ENCODE measurements at places on chromosomes 1 and 21.

DNA sequence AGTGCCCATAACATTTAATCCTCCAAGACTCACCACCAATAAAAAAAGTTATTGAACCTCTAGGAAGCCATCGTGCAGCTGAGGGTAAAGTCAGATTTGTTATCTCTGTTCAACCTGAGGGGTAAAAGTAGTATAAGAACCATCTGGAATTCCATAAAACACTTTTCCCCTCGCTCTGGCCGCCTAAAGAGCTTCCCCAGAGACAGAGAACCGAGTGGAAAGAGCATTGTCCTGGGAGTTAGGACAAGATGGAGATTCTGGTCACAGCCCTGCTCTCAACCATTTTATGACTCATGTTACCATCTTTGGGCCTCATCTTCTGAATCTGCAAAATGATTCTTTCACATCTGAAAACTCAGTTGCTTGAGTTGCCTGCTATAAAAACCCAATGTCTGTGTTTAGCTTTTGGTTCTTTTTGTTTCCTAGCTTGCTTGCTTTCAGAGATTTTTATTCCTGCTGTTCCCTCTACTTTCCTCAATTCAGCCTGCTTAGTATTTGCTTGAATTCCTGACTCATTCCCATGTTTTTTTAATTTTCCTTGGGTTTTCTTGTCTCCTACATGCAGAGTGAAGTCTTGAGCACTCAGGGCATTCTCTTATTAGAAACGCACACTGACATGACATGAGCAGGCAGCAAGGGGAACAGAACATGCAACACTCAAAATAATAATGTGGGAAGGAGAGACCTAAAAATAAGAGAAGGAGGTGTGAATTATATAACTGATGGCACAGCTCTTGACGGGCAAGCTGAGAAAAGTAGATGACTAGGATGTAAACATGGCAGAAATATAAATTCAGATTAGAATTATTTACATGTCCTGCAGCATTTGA, 1.7 kb downstream of the EPHX4 start:
- no peak for DNase-seq

- DNase-seq: no peak
Observed at GRCh38 chr1:206735553-206736031, 35.0 kb upstream of the IL19 start.

- DNase-seq: peak; percentile 91
Observed at GRCh38 chr1:166166698-166167571, at the start of gene FAM78B. Gene FAM78B, minus strand, starts transcription at chr1:166167001. Its CDS starts 753 bp downstream, at chr1:166166248.

DNA sequence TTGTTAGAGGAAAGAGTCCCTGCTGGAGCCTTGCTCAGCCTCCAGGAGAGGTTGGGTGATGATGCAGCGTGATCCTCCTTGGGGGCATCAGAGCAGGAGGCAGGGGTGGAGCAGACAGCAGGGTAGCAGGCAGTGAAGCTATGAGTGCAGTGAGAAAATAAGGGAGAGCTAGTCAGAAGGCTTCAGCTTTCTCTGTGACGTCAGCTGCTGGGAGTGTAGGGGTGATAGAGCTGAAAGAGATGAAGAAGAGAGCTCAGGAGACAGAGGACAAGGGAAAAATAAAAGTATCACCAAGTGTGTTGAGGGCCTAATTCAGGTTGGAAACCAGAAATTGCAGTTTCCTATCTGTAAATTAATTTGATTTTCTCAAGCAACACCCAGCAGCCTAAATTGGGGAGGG, 2.2 kb upstream of the ADAM30 start:
- no peak for DNase-seq

GRCh38 chr1:113666126-113666525, 93.2 kb downstream of the PHTF1 start:
- DNase-seq: no peak

DNA sequence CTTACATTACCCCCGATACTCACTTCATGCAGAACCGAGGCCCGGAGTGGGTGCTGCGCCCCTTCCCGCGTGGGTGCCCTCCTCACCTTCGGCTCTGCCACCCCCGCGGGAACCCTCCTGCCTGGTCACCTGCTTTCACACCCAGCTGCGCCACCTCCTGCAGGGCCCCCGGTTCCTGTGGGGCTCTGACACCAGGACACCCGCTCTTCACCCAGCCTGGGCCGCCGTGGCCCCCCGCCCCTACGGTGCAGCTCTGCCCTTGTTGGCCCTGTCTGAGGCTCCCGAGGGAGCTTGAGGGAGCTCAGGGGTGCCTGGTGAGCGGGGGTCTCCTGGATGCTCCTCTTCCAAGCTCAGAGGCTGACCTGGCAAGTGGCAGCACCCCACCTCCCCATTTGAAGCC, 19.0 kb downstream of the RRP1 start:
- no peak for DNase-seq

- DNase-seq: no peak
Observed at GRCh38 chr1:214445199-214445598, 106.2 kb downstream of the PTPN14 start.

GRCh38 chr1:237799762-237800474, 90.8 kb downstream of the ZP4 start:
- DNase-seq: peak; percentile 79

DNA sequence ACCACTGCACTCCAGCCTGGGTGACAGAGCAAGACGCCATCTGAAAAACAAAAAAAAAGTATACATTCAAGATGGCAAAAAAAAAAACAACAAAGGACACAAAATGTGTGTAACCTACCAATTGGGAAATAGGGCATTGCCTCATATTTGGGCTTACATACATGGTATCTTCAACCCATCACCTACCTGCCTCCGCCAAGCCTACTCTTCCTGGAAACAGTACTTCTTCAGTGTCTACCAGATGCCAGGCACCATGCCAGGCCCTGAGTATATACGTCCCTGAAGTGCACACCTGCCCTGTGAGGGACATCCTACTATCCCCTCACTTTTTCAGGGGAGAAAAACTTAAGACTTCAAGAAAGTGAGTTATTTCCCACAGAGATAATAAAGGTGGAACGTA, 160.2 kb downstream of the TOMM20 start:
- DNase-seq: no peak

- DNase-seq: no peak
Observed at GRCh38 chr1:202687798-202688197, 22.5 kb downstream of the SYT2 start.

DNA sequence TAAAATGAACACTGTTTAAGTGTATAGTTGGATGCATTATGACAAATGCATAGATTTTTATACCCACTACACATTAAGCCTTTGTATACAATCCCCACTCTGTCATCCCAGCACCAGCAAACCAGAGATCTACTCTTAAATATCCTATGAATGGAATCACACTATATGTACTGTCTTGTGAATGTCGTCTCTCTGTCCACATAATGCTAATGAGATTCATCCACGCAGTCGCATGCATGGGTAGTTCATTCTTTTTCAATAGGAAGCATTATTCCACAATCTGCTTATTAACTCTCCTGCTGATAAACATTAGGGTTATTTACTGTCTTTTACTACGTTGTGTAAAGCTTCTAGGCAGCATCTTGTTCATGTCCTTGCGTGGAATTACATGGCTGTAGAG, 892.3 kb downstream of the LTN1 start:
- no peak for DNase-seq

DNA sequence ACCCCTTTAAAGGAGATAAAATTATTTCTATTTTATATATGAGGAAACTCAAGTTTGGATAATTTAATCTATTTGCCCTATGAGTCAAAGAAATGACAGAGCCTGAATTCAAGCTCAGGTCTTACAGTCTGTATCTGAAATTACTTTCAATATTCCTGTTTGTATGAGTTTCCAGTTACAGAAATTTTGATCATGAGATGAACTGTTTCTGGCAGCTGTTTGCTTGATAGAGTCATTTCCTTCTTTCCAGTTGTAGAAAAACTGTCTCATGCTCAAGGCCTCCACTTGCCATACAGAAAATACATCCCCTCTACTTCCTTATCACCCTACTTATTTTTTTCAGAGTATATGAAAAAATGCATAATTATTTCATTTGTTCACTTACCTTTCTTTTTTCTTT, 87.6 kb downstream of the PTPRC start:
- DNase-seq: no peak

DNA sequence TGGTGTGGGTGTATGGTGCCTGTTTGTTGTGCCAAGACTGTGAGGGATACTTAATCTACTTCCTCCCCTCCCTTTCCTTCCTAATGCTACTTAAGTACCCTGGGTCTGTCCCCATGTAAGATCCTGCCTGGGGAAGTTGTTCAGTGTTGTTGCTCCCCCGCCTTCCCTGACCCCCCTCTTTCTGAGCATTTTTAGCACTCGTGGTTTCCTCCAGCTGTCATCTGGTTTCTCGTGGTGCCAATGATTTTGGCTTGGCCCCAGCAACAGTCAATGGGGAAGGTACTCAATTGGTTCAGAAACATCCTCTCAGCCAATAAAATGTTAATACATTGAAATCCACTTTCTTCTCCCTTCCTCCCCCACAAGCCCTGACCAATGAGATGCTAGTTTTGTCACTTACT, 8.0 kb upstream of the B4GALT3 start:
- DNase-seq: no peak

DNA sequence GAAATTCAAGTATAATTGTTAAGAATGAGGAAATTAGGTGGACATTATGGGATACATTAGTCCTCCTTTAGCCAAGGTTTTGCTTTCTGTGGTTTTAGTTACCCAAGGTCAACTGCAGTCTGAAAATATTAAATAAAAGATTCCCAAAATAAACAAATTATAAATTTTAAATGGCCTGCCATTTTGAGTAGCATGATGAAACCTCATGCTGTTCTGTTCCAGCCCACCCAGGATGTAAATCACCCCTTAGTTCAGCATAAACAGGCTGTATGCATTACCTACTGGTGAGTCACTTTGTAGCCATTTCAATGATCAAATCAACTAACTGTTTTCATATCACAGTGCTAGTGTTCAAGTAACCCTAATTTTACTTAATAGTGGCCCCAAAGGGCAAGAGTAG, 132.5 kb upstream of the LYPLAL1 start:
- no peak for DNase-seq

DNA sequence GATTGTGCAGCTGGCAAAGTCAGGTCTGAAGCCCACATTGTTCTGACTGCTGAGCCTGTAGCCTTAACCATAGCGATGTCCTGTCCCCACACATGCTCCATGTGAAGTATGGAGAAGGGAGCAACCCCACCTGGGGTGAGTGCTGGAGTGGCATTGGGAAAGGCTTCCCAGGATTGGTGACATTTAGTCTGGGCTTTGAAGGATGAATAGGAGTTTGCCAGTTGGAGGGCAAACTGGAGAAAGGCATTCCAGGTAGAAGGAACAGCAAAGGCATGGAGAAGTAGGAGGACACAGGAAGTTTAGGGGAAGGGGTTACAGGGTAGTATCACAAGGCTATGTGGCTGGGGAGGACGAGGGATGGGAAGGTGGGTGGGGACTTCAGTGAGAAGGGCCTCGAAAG, 7.3 kb upstream of the LDLRAP1 start:
- DNase-seq: no peak

GRCh38 chr21:43842742-43843141, 22.3 kb upstream of the AGPAT3 start:
- DNase-seq: no peak

DNA sequence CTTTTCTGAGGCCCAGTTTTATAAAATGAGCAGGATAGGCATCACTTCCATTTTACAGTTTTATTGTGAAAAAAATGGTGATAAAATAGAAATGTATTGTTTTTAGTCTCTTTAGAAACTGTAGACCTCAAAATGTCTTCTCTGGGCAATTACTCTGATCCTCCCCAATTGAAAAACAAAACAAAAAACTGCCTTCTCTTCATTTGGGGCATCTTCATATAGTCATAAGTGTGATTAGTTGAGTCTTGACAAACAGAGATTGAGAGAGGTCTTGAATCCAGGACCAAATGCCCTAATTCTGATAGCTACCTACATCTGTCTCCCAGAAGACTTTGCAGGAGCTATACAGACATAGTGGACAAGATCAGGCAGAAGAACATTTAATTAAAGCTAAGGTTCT, 62.9 kb downstream of the LRRC8C start:
- no peak for DNase-seq

DNA sequence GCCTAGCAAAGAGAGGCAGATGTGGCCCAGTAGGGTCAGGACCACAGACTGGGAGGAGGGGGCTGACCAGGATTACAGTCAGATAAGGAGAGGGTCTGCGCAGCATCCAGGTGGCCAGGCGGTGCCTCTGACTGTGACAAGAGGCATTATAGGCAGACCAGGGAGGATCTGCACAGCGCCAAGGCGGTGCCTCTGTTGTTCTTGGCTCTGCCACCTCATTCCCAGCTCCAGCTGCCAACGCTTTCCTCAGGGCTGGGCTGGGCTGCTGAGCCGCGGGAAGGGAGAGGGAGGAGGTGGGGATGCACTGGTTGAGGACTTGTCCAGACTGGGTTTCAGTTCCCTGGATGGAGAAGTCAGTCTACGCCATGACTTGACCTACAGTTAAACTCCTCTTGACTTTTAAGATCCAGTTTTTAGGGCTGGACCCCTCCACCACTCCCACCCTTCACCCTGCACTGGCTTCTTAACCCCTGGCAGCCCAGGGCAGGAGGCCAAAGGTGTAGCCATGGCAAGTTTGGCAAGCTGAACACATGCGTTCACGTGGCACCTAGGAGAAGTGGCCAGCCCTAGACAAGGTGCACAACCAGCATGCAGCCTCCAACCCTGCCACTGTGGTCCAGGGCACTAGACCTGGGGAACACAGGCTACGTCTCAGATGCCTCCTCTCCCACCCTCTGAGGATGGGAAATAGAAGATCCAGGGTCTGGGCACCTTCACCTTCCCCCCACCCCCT, 4.5 kb upstream of the CRABP2 start:
- DNase-seq: peak; percentile 34

DNA sequence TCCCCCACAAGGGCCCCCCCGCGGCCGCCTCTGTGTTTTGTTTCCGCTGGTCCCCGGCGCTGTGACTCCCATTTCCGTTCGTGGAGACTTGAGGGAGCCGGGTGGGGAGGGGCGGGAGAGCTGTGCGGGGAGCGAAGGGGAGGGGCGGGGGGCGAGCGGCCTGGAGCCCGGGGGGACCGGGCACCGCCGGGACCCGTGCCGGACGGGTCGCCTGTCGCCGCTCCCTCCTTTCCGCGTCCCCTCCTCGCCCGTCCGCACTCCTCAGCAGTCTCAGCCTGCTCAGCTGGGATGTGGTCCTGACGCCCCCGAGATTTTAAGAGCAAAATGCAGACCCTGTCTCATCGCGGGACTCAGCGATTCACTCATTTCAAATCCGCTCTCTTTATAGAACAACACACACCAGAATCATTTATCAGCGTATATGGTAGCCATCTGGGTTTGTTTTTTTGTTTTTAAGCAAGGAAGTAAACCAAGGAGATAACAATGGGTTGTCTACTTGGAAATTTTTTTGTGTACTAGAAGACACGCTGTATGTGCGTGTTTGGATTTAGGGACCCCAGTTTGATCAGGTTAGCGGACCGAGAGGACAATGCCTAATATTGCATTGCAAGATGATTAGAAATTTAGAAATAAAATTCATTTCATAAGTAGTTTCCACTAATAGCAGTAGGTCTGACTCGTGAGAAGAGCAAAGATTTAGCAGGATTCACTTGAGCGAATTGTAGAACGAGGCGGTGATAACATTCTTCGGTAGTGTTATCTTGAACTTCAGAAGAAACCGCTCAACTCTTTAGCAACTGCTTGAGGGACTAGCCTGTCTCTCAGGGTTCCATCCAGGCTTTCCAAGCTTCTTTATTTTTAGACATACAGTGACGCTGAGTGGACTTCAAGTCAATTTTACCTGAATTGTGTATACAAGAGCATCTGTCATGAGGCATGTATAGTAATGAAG, 1.1 kb downstream of the GABPA start:
- DNase-seq: peak; percentile 93

- DNase-seq: no peak
Observed at GRCh38 chr1:230212405-230212936, 145.4 kb downstream of the GALNT2 start.

- DNase-seq: no peak
Observed at GRCh38 chr21:35190201-35190701, 141.1 kb upstream of the RUNX1 start.
